Pancreas (tissue), 10 donors: ENCODE measurements at places on chromosomes 5 and 9.

- no peak for DNase-seq
Measured at GRCh38 chr5:115333164-115333563, 36.7 kb upstream of the CCDC112 start.

- no peak for DNase-seq
Measured at GRCh38 chr9:132585954-132586829, 3.8 kb downstream of the BARHL1 start.

DNA sequence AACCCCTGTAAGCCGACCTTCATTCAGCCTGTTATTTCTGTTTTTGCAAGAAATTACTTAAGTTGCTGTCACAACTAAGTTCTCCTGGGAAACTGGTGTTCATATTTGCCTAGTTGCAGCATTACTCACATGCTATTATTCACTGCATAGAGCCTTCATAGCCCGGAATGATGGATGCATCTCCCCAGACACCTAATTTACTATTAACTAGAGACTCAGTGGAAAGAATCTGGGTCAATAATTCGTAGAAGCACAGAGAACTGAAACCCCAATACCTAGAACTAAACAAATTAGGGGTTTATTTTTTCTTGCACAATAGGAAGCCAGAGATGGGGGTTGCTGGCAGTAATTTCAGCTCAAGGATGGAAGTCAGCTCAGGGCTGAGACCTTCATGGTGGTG, 45.7 kb upstream of the FAM170A start:
- no peak for DNase-seq

DNA sequence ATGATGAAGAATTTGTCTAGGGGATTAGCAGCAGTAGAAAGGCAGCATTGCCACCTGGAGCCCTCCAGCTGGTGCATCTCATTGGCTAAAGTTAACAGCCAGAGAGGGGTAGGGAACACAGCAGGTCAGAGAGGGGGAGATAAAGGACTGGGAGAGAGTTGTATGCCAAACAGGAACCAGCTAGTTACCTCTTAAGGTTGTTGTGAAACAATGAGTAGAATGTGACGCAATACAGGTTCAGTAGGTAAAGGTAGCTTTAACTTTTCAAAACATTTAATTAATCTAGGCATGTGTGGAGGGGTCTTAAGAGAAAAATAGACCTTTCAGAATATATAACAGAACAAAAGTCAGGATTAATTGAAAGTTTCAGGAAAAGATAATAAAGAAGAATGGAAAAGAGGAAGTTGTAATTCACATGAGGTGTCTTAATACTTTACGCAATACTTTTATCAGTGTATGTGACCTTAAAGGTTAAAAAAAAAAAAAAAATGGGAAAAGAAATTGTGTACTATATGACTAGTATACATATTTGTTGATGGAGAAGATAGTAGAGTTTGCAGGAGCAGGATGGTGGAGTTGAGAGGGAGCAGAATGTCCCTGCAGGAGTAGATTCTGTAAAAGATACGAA, 14.3 kb downstream of the FBXO38 start:
- DNase-seq = no peak

DNA sequence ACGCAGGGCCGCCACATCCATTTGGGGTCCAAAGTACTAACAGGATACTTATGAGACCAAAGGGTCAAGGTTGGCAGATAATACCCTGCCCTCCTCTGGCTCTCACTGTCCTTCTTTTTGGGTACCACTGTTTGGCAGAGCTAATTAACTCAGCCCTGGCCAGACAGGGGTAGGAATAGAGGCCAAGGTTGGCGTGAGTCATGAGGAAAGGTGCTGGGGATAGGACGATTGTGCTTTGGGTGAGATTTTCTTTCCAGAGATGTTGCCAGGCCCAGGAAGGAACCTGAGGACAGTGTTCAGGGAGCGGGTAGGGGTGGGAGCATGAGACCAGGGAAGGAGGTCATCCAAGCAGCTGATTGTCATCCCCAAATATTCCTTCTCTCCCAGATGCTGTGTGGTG, 191.8 kb upstream of the PANK3 start:
- no peak for DNase-seq

DNA sequence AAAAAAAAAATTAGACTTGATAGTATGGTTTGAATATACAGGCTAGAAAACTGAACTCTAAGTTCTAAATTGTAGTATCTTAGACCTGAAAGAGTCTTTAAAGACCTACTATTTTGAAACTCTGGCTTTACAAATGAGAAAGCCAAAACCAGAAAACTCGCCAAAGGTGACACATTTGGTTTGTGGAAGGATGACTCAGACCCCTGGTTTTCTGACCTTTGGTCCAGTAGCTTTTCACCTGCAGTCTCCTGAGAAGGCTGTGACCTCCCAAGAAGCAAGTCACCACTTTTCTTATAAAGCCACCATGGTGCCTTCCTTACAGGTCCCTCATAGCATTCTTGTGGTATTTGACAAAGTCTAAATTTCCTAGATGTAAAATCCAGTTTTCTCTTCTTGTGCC, 102.1 kb upstream of the CEP78 start:
- DNase-seq = no peak

DNA sequence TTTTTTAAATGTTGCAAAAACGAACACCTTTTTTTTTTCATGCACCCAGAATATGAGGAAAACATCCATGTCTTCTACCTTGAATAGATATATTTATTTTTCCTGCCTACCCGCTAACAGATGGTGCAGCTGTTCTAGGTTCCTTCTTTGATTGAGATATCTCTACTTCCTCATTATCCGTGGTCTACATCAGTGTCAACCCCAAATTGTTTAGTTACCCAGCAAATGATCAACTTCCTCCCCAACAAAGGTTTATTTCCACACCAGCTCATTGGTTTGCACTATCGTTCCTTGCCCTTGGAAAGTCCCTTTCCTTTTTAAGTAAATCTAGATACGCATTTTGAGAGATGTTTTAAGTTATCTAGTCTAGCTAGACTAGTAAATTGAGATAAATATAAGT, 166.4 kb downstream of the PRR16 start:
- no peak for DNase-seq

DNA sequence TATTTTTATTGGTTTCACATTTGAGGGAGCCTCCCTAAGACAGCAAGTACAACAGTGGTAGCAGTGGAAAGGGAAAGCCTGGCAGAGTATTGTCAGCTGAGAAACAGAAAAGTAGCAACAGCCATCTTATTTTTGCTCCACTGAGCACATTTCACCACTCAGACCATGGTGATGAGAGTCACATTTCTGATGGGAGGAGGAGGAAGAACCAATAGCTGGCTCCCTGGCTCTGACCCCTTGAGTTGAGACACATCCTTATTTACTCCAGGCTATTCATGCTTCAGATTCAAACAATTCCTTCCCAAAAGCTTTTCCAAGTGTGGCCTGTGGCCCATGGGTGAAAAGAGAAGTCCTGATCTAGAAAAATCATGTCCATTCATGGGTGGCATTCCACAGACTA, 236.3 kb downstream of the ARHGAP26 start:
- no peak for DNase-seq

GRCh38 chr5:88979244-88979643, 96.3 kb upstream of the MEF2C start:
- DNase-seq = no peak

GRCh38 chr9:136923881-136924280, 20.7 kb downstream of the FBXW5 start:
- DNase-seq = no peak

DNA sequence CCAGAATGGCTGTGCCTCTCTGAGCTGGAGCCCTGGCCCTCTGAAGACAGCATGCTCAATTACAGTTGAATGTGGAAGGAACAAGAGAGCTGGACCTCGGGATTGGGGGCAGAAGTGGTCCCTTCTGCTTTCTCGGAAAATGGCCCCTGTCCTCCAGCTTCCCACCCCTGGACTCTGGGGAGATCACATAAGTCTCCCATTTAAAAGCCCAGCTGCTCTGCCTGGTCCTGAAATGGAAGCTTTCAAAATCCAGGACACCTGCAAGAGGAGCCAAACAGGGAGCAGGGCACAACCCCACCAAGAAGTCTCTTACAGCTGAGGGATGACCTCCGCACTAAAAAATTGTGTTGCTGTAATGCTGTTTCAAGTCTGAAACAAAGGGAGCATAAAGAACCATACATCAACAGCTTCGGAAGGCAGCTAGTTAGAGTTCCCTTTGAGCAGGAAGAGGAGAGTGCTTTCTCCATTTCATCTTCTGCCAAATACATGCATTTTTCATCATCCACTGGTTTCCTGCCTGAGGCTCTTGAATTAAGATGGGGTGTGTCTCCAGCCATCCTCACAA, 48.2 kb downstream of the TGFBI start:
- DNase-seq = no peak

DNA sequence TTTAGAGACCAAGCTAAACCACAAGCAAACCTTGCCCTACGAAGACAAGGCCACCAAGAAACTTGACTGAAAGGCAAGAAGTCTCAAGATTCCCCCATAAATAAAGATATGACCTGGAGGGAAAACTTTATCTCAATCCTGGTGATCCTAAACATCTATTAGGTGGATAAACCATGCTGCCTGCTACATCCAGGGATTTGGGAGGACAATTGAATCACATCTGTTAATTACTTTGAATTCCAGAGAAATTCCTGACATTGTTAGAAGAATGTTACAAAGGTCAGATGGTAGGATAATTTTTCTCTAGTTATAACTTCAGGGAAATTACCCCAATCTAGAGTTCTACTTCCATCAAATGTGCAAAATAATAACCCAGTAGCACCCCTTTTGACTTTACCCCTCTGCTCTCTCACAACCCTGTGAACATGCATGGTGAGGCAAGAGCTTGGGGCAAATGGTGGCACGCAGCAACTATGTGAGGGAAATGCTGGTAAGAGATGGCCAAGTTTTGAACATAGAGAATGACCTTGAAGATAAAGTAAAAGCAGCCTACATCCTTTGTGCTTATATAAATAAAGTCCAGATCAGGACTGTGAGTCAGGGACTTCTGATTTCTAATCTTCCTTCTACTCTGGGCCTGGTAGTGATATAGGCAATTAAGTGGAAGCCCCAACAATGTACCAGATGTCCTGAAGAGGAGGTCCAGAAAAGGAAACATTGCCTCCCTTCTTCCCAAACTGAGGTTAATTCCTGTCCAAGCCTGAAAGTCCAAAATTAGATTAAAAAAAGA, 57.1 kb upstream of the PTGER4 start:
- no peak for DNase-seq

- no peak for DNase-seq
Measured at GRCh38 chr5:24630918-24631317, 13.9 kb downstream of the CDH10 start.

GRCh38 chr5:75243510-75243909, 6.8 kb upstream of the ANKRD31 start:
- no peak for DNase-seq

DNA sequence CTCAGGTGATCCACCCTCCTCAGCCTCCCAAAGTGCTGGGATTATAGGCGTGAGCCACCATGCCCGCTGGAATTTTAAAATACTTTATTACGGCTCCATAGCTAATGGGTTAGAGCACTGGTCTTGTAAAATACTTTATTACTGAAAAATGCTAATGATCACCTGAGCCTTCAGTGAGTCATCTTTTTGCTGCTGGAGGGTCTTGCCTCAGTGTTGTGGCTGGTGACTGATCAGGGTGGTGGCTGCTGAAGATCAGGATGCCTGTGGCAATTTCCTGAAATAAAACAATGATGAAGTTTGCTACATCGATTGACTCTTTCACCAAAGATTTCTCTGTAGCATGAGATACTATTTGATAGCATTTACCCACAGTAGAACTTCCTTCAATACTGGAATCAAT, 26.0 kb upstream of the GNE start:
- no peak for DNase-seq
